Renal cortex interstitium (tissue), 15 donors: ENCODE measurements at places on chromosomes 2 and 18. TPM values are rescaled to one million over a fixed set of nuclear protein-coding genes. Genes with fewer than 3 reads are reported as not detected.

The CYS1 gene
- 90.8 TPM for polyA plus RNA-seq

The RGPD3 gene
- 0.49 TPM for polyA plus RNA-seq

The MROH2A gene
- polyA plus RNA-seq: 0.27 TPM

The MC2R gene
- not detected for polyA plus RNA-seq

The AOX1 gene
- 2.4 TPM for polyA plus RNA-seq

The SERPINB13 gene
- not detected for polyA plus RNA-seq

The CCDC102B gene
- polyA plus RNA-seq: 7.7 TPM

The CTLA4 gene
- polyA plus RNA-seq: 0.29 TPM

The RFX8 gene
- 1.3 TPM for polyA plus RNA-seq

The CXCR1 gene
- polyA plus RNA-seq: 0.16 TPM

The MARCO gene
- polyA plus RNA-seq: 0.45 TPM

The SRD5A2 gene
- polyA plus RNA-seq: 0.06 TPM

The ZNF396 gene
- polyA plus RNA-seq: 5.4 TPM

The ANKRD62 gene
- polyA plus RNA-seq: not detected

The TMEM247 gene
- not detected for polyA plus RNA-seq

The PID1 gene
- polyA plus RNA-seq: 5.6 TPM

The SFXN5 gene
- polyA plus RNA-seq: 23.4 TPM

The TCF23 gene
- polyA plus RNA-seq: 0.78 TPM

The PIAS2 gene
- 27.7 TPM for polyA plus RNA-seq

The UGT1A6 gene
- 3.2 TPM for polyA plus RNA-seq

The FAM210A gene
- polyA plus RNA-seq: 19.6 TPM

The EMILIN1 gene
- 130 TPM for polyA plus RNA-seq

The CMPK2 gene
- 3.5 TPM for polyA plus RNA-seq

The LIPG gene
- 43.0 TPM for polyA plus RNA-seq
